ENCODE measurements at places on chromosomes 1 and 21. TPM values are rescaled to one million over a fixed set of nuclear protein-coding genes. Genes with fewer than 3 reads are reported as not detected.

Gene TMEM200B
- not detected for total RNA-seq

Gene LIPI
- not detected for total RNA-seq

Gene DAB1
- total RNA-seq, result 0.18 TPM

DNA sequence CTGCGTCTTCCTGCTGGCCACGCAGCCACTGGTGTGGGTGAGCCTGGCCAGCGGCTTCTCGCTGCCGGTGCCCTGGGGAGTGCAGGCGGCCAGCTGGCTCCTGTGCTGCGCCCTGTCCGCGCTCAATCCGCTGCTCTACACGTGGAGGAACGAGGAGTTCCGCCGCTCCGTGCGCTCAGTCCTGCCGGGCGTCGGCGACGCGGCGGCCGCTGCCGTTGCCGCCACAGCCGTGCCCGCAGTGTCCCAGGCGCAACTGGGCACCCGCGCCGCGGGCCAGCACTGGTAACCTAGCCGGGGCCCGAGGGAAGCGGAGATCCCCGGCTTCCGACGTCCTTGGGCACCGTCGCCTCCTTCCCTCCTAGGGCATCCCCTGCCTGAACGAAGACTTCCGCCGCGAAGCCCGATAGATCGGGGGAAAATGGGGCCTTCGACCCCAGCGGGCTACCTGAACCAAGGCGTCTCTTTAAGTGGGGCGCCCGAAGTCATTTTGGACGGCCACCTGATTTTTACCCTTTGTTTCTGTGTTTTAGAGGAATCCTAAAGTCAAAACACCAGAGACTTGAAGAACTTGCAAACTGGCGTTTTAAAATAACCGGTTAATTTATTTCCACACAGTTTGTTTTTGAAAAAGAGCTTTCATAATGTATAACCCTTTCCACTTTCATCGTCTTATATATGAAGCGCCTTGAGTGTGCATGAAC, 2.0 kb downstream of the GPR88 start:
- peaks cover 11% of the 10 kb centered on the region for H3K4me1 ChIP-seq
- H3K27ac ChIP-seq, result no peak overlapping the region
- H3K4me3 ChIP-seq, result peak overlapping the region; percentile 49
- peaks cover 71% of the 10 kb centered on the region for H3K27me3 ChIP-seq

DNA sequence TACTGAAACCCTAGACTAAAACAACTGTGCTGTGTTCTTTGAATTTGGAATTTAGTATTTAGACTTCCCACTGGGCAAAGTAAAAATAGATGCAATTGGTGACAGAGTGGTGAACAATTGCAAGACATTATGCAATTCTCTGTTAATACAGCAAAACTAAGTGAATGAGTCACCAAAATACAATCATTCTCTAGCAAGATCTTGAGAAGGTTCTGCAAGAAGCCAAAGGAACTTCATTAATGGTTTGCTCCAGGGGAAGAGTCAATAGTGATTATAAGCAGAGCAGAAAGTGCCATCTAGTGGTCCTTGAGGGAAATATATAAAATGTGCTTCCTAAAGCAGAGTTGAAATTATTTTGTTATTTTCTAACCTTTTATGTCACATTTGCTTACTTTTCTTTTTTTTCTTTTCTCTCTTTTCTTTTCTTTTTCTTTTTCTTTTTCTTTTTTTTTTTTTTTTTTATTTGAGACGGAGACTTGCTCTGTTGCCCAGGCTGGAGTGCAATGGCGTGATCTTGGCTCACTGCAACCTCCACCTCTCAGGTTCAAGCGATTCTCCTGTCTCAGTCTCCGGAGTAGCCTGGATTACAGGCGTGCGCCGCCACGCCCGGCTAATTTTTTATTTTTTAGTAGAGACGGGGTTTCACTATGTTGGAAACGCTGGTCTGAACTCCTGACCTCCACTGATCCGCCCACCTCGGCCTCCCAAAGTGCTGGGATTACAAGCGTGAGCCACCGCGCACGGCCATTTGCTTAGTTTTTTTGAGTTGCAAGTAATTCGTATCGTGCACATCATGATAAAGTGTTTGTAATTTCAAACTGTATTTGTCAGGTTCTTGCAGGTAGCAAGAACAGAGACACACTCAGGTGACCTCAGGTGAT, 99.2 kb downstream of the CTH start:
- H3K4me3 ChIP-seq, result no peak overlapping the region
- no peak overlapping the region for H3K27ac ChIP-seq
- no peak for DNase-seq
- H3K4me1 ChIP-seq, result no peaks in the 10 kb centered on the region
- no peaks in the 10 kb centered on the region for H3K36me3 ChIP-seq

DNA sequence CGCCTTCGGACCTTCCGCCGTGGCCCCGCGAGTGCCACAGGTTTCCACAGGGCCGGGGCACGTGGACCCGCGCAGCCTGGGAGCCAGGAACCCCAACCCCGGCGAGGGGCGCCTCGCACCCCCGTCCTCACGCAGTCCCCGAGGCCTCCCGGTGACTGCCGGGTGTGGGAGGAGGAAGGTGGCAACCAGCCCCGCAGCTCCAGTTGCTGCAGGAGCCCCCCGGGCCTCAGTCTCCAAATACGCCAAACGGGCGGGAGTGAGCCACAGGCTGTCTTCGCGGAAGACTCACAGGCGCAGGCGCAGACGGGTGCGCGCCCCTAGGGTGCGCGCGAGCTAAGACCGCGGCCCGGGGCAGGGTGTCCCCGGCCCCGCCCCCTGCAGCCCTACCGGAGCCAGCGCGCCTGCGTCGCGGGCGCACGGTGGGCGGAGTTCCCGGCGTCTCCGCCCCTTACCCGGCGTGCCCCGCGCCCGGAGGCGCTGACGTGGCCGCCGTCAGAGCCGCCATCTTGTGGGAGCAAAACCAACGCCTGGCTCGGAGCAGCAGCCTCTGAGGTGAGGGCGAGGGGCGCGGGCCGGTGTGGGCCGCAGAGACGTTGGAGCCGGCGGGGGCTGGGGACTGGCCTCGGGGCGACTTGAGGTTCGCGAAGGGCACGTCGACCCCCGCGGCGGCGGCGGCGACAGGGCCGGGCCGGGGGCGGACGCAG, at the start of gene ARF1:
ARF1 (plus strand) TSS at position 495 of the 704 bp plus-strand sequence. CDS start 14,407 bp downstream, outside the sequence.
- H3K4me3 ChIP-seq, result peak within 1 kb of the TSS; percentile 94
- no peaks in the 10 kb centered on the region for H3K27me3 ChIP-seq
- peak; percentile 92 for DNase-seq
- H3K4me1 ChIP-seq, result peaks cover 47% of the 10 kb centered on the region

DNA sequence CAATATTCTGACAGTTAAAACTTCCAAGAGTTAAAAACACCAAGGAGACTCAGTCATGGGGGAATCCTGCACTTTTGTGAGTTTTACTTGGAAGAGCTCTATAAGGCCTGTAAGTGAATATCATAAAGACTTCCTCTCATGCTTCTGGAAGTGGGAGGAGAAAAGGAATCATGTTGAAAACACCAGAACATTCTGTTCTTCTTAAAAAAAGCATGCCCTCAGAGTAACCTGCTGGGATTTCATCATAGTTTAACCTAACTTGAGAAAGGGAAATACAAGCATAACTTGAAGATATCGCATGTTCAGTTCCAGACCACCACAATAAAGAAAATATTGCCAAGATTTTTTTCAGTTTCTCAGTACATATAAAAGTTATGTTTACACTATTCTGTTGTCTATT, 51.9 kb downstream of the COL11A1 start:
- no peaks in the 10 kb centered on the region for H3K27me3 ChIP-seq
- DNase-seq, result no peak
- H3K4me3 ChIP-seq, result no peak overlapping the region
- H3K4me1 ChIP-seq, result no peaks in the 10 kb centered on the region
- no peaks in the 10 kb centered on the region for H3K36me3 ChIP-seq
- no peak overlapping the region for H3K27ac ChIP-seq

- no peaks in the 10 kb centered on the region for H3K27me3 ChIP-seq
- no peak overlapping the region for H3K4me3 ChIP-seq
- no peaks in the 10 kb centered on the region for H3K4me1 ChIP-seq
- H3K36me3 ChIP-seq, result no peaks in the 10 kb centered on the region
- H3K27ac ChIP-seq, result no peak overlapping the region
Measured at GRCh38 chr1:81020506-81020905, 780.2 kb upstream of the ADGRL2 start.

Gene TMEM240
- total RNA-seq, result 1.1 TPM

DNA sequence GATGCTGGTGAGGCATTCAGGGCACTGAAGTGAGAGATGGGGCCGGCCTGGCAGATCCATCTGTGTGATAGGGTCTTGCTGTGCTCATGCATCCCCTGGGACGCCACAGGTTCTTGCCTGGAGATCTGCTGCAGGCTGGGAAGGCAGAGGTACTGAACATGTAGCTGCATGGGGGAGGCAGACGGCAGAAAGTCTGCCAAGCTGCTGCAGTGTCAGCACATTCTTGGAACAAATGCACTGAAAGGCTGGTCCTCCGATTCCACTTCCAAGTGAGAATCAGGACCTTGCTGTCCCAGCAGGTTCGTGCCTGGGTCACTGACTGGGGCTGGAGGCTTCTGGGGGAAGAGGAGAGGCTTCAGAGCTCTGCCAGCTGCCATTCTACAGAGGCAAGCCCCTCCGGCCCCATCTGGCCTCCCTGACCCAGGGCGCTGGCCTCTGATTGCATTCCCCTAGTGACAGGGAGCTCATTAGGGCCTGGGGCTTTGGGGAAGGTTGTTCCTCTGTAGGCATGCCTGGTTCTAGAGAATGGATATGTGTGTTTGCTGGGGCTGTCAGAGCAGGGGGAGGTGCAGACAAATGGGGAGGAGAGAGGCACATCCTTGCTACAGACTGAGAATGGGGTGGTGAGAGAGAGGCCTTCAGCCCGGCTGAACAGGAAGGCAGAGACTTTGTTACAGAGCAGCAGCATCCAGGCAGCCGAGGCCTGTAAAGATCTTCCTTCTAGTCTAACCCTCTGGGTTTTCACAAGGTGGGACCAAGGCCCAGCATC, 174.0 kb downstream of the TRABD2B start:
- H3K27me3 ChIP-seq, result no peaks in the 10 kb centered on the region
- no peaks in the 10 kb centered on the region for H3K36me3 ChIP-seq
- no peak overlapping the region for H3K4me3 ChIP-seq
- no peak overlapping the region for H3K27ac ChIP-seq
- no peaks in the 10 kb centered on the region for H3K4me1 ChIP-seq

- H3K36me3 ChIP-seq, result no peaks in the 10 kb centered on the region
- no peak for DNase-seq
- H3K27ac ChIP-seq, result no peak overlapping the region
- no peaks in the 10 kb centered on the region for H3K27me3 ChIP-seq
- H3K4me3 ChIP-seq, result no peak overlapping the region
Measured at GRCh38 chr1:164602480-164603093, 43.6 kb downstream of the PBX1 start.

Gene PEAR1
- total RNA-seq, result 0.21 TPM

DNA sequence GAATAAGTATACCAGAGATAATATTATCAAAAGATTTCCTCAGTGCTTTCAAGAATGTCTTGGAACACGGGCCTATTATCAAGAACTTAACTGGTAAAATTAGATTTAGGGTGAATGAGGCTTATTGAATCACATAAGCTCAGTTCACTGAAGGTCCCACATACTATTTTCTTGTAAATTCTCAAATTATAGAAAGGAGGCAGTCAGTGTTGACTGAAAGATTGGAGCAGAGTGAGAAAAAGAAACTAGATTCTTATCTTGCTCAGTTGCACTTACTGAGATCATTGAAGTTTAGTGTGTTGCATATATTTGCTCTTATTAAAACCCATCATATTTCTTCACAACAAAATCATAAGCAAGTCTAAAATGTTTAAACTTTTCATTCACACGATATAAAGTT, 3.9 kb upstream of the RGS1 start:
- no peaks in the 10 kb centered on the region for H3K27me3 ChIP-seq
- peak overlapping the region; percentile 42 for H3K27ac ChIP-seq
- peaks cover 19% of the 10 kb centered on the region for H3K36me3 ChIP-seq

GRCh38 chr1:116128664-116129063, 17.5 kb downstream of the MAB21L3 start:
- peak; percentile 59 for DNase-seq
- peak overlapping the region; percentile 56 for H3K27ac ChIP-seq
- peaks cover 43% of the 10 kb centered on the region for H3K4me1 ChIP-seq
- peaks cover 10% of the 10 kb centered on the region for H3K27me3 ChIP-seq

DNA sequence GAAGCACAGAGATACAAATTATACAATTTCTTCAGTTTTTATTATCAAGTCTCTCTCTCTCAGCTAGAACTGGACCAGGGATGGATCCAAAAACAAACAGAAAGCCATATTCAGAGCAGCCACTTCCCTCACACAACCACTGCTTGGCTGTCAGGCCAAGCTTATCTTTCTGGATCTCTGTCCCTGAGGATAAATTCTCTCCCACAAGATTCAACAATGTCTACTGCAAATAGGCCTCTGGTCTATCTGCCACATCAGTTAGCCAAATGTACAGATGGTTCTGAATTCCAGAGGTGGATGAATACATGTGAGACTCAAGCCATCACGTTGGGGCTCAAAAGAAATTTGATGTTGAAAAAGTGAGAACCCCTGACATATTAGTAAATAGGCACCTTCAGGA, 350.9 kb downstream of the LTN1 start:
- no peaks in the 10 kb centered on the region for H3K27me3 ChIP-seq
- peaks cover 1% of the 10 kb centered on the region for H3K36me3 ChIP-seq
- peaks cover 5% of the 10 kb centered on the region for H3K4me1 ChIP-seq
- no peak overlapping the region for H3K27ac ChIP-seq
- no peak for DNase-seq
- H3K4me3 ChIP-seq, result no peak overlapping the region

DNA sequence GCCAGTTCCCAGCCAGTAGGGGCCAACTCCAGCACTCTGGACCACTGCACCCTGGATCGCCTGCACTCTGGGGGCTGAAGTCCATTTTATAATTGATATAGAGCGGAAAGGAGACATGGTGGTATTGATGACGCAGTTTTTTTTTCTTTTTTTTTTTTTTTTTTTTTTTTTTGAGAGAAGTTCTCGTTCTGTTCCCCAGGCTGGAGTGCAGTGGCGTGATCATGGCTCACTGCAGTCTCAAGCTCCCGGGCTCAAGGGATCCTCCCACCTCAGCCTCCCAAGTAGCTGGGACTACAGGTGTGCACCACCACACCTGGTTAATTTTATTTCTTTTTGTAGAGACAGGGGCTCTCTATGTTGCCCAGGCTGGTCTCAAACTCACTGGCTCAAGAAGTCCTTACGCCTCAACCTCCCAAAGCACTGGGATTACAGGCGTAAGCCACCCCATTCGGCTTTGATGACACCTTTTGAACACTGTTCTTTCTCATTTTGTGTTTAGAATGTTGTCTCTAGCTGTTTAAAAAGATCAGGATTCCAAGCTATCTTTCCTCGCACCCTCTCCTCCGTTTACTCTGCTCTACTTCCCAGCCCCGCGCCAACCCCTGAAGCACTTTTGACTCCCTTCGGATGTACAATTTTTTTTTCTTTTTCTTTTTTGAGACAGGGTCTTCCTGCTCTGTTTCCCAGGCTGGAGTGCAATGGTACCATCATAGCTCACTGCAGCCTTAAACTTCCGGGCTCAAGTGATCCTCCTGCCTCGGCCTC, 960 bp downstream of the MX2 start:
- H3K4me1 ChIP-seq, result peaks cover 82% of the 10 kb centered on the region
- H3K27me3 ChIP-seq, result no peaks in the 10 kb centered on the region
- no peak for DNase-seq

- H3K4me1 ChIP-seq, result no peaks in the 10 kb centered on the region
- no peaks in the 10 kb centered on the region for H3K36me3 ChIP-seq
- H3K4me3 ChIP-seq, result no peak overlapping the region
- no peak for DNase-seq
- no peak overlapping the region for H3K27ac ChIP-seq
Measured at GRCh38 chr21:27406300-27407009, 439.6 kb upstream of the ADAMTS5 start.

Gene UCK2
- total RNA-seq, result 32.4 TPM

Gene PDC
- total RNA-seq, result not detected

GRCh38 chr1:26154750-26155149, 4.1 kb upstream of the FAM110D start:
- H3K27ac ChIP-seq, result no peak overlapping the region
- H3K36me3 ChIP-seq, result no peaks in the 10 kb centered on the region
- no peak overlapping the region for H3K4me3 ChIP-seq
- peaks cover 34% of the 10 kb centered on the region for H3K27me3 ChIP-seq
- no peak for DNase-seq
